Activated CD4-positive, alpha-beta memory T cell treated with anti-CD3 and anti-CD28 coated beads for 36 hours (primary cell): ENCODE measurements at places on chromosomes 6 and 20.
A peak's percentile ranks its signal among the peaks of the same experiment; 100 is the strongest.

GRCh38 chr20:2150660-2151059, 49.0 kb downstream of the STK35 start:
- no peak for DNase-seq

DNA sequence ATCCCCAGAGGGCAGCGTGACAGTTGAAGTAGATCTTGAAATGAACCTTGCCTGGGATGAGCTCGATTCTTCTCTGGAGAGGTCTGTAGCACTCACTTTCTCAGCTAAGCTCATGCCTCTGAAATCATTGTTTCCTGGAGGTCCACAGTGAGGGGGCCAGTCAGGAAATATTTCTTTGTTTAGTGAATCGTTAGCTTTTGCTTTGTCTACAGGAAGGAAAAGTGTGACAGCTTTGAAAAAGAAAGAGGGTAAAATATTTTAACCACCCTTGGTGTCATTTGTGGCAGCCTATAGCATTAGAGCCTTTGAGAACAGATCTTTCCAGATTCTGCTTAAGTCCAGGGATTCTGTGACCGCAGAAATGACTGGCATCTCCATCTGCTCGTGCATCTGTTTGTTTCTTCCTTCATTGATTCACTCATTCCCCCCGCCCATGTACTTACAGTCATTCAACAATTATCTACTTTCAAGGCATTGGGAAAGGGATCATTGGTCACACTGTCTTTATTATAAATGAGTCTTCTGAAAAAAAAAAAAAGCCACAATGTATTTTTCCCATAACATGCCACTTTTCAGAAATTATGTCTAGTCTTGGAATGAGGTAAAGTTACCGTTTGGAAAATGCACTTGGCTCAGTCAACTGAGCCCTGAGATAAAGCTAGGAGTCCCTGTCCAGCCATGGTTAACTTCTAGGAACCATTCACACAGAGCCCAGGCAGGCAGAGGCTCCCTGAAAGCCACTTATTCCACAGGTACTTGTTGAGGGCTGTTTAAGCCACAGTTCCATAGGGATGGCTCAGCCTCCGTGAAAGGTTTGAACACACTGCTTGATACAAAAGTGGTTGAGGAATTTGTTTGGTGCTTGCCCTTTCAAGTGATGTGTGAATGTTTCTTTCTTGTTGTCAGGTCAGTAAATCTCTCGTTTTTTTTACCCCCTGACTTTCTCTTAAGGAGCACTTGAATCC, 86.0 kb downstream of the TIAM2 start:
- no peak for DNase-seq

DNA sequence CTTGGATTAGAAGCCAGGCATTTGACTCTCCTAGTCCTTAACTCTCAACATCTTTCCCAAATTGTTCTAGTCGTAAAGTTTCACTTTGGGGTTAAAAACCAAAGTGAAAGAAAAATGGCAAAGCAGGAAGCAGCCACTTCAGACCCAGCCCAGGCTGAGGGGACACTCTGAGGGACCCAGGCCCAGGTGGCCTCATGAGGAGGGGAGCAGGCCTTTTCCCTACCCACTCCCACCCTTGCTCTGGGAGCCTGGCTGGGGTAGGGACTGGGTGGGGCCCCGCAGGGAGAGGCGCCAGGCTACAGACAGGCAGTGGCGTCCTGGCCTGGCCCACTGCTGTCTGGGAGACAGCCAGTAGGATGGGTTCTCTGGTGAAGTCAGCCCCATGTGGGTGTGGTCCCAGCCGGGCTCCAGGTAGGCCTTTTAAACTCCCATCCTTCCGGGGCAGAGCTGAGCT, 68.7 kb upstream of the MYL9 start:
- peak; percentile 58 for DNase-seq

DNA sequence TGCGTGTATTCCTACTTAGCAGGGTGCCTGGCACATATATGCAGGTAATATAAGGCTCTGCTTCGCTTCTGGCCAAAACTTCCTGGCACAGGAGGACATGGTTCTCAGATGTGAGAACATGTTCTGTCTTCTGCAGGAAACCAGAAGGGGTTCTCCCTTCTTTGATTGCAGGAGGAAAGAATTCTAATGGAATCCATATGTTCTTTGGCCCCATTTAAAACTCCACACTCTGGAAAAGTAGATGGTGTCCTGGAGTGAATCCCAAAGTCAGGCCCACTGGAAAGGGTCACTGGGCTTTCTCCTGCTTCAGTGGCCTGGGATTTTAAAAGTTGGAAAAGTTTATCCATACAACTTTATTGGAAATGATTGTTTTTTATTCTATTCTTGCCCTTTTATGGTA, 16.4 kb upstream of the CYP24A1 start:
- no peak for DNase-seq

DNA sequence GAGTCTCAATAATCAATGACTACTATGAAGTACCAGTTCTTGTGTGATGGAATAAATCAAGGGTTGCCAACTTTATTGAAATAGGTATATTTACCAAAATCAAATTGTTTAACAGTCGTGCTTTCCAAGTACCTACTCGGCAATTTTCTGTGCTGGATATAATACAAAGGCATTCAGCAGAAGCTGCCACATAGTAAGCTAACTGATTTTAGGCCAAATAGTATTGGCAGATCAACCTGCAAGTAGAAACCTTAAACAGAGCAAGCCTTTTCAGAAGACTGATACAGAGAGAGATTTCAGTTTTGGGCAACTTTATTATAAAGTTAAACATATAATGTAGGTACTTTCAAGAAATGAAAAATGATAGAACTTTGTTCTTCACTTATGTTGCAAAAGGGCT, 174.6 kb downstream of the ASCC3 start:
- DNase-seq = no peak

GRCh38 chr6:53671111-53671510, 5.6 kb upstream of the KLHL31 start:
- no peak for DNase-seq

DNA sequence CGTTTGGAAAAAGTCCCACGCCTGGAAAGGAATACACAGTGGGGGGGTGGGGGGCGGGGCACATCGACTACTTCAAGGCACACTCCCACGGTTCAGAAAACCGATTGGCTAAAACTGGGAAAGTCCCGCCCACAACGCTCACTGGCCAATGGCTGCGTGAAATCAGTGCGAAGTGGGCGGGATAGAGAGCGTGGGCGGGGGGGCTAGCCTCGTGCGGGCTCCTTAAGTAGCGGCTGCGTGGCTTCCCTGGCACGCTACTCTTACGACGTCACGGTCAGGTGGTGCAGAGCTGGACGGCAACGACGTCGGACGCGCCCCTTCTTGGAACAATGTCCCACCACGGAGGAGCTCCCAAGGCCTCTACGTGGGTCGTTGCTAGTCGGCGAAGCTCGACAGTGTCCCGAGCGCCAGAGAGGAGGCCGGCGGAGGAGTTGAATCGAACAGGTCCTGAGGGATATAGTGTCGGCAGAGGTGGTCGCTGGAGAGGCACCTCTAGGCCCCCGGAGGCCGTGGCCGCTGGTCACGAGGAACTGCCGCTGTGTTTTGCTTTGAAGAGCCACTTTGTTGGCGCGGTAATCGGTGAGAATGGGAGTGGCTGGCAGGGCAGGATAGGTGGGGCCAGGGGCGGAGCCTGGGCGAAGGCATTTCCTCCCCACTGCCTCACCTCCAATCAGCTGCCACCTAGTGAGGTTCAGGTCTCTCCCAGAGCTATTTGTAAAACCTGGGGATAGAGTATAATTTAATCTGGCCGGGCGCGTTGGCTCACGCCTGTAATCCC, at the start of gene DDX43:
DDX43 (plus strand) TSS at position 252 of the 778 bp plus-strand sequence; CDS start at position 330, 78 bp downstream.
- DNase-seq = peak; percentile 44

- DNase-seq = no peak
Observed at GRCh38 chr20:61926796-61927192, 138.9 kb downstream of the TAF4 start.

- DNase-seq = no peak
Observed at GRCh38 chr6:157164972-157165371, 158.3 kb downstream of the TMEM242 start.

- DNase-seq = no peak
Observed at GRCh38 chr6:37793067-37793466, 26.5 kb upstream of the ZFAND3 start.

DNA sequence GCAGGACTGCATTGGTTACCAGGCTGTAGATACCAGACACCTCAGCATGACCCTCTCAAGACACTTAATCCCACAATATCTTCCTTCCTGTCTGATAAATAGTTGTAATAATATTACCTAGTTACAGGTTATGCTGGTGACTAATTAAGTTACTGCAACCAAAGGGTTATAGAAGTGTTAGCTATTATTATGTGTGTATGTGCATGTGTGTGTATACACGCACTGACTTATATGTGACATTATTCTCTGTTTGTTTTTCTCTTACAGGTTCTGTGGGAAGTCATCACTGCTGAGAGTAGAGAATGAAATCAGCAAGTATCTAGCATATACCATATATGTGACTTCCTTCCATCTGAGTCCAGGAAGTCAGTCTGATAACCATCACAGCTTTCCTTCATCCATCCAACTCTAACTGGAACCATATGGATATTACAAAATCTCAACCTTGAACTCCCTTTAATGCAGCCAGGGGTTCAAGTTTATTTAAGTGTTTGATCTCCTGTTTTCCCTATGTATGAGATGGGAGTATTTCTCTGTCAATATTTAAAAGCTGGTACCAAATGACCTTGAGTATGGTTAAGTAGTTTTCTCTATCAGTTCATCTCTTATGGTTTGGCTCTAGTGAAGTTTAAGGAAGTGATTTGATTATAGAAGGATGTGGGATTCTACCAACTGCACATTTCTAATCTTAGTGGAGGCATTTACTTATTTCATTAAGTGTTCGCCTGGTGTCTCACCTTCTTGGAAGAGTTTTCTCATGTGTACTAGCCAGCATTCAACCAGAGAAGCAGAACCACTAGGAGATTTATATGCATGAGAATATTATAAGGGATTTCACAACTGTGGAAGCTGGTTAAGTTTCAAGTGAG, 313.2 kb downstream of the HIVEP2 start:
- DNase-seq = no peak

GRCh38 chr6:168559574-168560098, 118.7 kb downstream of the SMOC2 start:
- DNase-seq = no peak

DNA sequence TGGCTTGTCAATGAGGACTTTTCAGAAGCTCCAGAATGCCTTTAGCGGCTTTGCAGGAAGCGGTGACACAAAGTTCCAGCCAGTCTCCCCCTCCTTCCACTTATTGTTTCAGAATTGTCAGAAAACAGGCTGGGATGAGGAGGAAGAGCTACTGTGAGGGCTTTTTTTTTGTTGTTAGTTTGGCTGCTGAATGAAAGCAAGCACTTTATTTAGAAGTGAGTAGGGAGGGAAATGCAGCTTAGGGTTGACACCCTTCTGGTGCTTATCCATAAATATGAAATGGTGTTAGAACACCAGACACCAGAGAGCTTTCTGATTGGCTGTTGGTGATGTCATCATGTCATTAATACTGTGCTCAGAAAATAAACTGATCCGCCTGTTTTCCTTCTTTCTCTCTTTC, 251.5 kb downstream of the SOX4 start:
- DNase-seq = no peak

DNA sequence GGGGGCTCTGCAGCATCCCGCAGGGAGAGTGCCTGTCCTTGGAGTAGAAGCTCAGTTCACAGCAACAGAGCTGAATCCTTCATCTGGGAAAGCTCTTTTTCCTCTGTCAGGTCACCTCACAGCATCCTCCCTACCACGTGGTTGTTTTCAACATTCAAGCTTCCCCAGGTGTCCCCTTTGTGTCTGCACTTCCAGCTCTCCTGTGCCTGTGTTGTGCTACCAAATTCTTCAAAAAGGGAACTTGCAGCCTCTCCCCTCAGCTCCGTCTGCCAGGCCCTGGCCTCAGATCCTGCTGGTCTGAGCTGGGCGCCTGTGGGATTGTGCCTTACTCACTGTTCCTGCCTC, 108.4 kb downstream of the FOXF2 start:
- DNase-seq = no peak

- DNase-seq = no peak
Observed at GRCh38 chr6:149198265-149198664, 119.2 kb upstream of the TAB2 start.

GRCh38 chr6:70221025-70221714, 81.7 kb downstream of the COL9A1 start:
- no peak for DNase-seq

DNA sequence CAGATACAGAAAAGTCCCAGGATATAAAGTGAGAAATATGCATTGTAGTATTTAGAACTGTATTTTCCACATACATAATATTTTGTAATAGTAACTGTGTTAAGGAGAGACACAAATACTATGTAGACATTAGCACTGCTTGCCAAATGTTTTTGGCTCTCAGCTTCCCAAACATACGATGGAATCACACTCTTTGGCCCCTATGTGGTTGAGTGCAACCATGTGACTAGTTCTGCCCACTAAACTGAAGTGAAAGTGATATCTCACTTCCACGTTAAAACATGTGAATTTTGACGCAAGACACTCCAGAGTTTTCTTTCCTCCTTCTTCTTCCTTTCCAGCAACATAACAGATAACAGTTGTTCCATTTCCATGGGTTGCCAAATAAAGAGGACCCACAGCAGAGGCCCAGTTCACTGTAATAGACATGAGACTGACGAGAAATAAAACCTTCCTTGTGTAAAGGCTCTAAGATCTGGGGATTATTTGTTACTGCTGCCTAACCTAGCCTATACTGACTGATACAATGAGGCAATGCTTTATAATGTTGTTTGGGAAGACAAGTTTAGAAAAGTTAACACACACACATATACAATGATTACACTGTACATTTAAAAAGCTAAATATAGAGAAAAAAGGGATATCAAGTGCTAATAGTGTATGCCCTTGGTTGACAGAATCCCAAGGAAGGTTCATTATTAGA, 97.2 kb downstream of the PTPRT start:
- DNase-seq = no peak

DNA sequence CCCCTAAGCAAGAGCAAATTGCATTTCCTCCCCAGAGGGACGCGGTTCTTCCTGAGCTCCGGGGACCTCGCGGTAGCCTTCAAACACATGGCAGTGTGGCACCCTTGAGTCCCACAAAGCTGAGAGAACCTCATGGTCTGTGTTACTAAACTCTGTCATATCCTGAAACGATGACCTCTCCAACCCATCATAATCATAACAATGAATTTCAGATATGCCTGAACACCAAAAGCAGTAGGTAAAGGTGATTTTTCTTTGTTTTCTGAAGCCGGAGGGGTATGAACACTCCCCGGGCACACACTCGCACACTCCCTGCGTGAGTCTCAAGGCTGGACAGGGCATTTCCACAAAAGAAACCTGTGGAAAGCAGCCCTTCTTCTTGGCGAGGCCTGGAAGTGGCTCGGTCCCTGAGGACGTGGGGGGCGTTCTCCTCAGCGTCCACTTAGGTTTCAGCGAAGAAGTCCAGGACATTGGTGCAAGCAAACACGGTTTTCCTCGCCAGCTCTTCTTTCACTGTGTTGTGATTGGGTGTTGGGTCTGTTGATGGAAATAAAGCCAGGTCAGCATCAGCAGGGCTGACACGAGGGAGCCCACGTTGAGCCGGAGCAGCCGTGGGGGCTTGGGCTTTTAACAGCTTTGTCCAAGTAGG, 183.4 kb downstream of the ERMARD start:
- no peak for DNase-seq
